Daoy (cell line): ENCODE measurements at places on chromosomes 6 and 20. TPM values are rescaled to one million over a fixed set of nuclear protein-coding genes. Genes with fewer than 3 reads are reported as not detected.
A peak's percentile ranks its signal among the peaks of the same experiment; 100 is the strongest.

Gene PAX1
- total RNA-seq: under 0.01 and 0.12 TPM in 2 replicates

DNA sequence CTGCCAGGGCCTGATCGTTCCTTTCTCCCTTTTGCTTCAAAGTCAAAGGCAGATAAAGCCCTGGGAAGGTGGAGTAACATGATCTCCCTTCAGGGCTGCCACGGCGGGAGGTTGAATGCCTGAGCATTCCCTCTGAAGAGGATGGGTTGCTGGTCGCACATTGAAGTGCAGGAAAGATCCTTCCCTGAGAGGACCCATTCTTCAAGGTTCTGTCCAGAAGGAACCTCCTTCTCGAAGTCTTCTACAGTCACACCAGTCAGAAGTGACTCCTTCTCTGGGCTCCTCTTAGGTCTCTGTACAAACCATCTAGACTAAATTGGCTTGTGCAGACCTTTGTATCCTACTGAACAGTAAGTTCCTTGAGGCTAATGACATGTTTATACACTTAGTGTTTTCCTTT is 192.6 kb upstream of the VGLL2 start:
- DNase-seq: no peak

Gene CLDN20
- 0.54 TPM in 1 of 2 replicates, not detected in the other for total RNA-seq

Gene SLC22A7
- total RNA-seq: not detected in 2 replicates

DNA sequence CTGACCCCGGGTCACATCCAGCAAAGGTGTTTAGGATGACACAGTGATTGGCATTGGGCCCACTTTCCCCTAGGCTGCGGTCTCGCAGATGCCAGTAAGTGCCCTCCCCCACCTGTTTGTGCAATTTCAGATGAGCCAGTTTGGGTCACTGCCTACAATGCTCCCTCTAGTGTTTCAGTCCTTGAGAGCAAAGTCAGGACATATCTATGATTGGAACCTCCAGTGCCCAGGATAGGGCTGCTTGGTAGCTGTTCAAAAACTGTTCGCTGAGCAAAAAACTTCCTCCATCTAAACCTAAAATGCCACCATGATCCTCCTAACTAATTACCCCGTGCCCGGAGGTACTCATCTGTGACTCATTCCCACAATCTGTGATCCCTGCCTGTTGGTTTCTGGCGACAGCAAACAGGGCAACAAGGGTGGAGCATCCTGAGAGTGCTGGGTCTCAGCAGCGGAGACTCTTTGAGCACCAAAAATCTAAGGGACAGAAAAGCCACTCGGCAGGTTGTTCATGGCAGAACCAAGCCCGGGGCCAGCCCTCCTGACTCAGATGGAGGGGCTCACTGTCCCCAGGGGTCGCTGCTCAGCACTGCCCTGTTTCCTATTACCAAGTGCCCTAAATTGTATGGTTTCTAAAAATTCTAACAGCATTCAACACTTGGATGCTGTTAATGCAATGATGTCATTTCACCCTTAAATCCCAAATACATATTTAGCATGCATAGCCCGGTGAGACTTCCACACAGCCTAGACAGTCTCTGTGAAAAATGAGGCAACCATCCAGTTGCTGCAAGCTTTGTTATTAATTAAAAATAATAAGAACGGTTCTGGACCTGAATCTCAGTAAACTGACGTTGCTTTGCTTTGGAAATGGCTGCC is 5.0 kb downstream of the VSX1 start:
- peak; percentile 58 for DNase-seq

Gene B3GALT4
- 0.40 and 1.9 TPM in 2 replicates for total RNA-seq

Gene HSPA12B
- 0.17 TPM in 1 of 2 replicates, not detected in the other for total RNA-seq

Gene GPLD1
- total RNA-seq: 0.33 and 2.5 TPM in 2 replicates
